Fibroblast of the aortic adventitia (primary cell): ENCODE measurements at places on chromosomes 6 and 20.

- peak; percentile 94 for DNase-seq
Measured at GRCh38 chr6:105432797-105433196, 29.9 kb upstream of the PREP start.

DNA sequence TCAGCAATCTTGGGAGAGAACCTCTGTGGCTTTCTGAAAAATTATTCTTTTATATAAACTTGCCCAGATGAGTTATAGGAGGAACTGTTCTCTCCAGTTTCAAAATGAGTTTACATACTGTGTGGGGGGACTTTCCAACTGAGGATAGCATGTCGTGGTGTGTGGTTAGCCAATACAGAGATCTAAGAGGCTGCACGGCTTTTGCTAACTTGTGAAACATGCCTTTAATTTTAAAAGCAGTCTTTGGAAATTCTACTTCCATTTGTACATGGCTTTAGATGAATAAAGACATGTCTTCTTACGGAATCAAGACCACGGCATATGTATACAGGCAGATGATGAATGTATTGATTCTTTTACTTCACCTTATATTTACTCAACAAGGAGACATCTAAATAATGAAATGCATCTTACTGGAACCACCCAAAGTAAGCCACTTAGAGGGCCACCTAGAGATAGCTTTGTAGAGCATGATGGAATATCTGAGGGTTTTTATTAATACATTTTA is 39.8 kb downstream of the HIVEP1 start:
- no peak for DNase-seq

DNA sequence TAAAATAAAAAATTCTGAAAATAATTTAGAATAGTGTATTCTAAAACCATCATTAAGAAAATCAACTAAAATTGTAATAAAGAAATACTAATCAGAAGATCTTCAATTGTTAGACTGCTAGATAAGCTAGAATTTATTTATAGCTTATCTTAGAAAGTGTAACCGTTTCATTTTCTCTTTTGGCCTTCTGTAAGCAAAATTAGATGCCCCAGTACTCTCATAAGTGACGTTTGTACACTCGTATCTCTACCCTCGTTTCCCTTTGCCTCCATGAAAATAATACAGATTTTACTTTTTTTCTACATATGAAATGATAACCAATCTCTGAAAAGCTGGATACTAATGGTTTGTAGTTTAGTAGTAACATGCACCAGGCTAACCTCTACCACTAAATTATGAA is 19.8 kb downstream of the DSE start:
- DNase-seq: no peak

- DNase-seq: no peak
Measured at GRCh38 chr6:166469426-166469961, 86.8 kb upstream of the MPC1 start.
